NCI-H1694 treated with DMSO at 0.1 percent for 48 hours (cell line): ENCODE measurements at places on chromosomes 12 and 14.

DNA sequence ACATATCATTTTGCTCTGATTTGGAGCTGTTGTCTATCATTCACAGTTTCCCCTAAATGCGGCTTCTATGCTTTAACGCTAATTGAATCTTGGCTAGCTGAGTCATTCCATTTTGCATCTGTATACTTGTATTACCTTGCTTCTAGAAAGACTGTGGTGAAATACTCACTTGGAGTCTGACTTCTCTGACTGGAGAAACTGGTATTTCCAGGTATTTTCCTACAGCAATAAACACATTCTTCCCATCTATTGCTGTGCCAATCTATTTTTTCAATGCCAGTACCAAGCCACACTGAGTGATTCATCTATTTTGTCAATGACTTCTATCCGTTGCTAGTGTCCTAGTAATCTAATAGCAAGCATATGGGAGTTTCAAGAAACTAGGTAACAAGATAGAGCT lies 76.0 kb upstream of the ST8SIA1 start:
- DNase-seq: no peak

DNA sequence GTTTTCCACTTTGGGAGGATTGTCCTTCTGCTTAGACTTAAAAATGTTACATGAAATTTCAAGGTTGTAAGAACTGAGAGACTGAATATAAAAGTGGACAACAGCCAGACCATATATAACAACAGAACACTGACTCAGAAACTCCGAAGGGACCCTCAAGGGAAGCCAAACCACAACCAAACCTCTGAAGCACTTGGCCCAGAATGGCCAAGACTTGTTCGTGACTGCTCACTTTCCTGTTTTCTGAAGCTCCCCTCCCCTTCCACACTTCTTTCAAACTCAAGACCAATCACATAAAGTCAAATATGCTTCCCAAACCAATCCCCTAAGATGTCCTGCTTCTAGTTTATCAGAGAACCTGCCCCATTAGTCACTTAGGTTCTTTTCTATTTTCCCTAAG lies 13.7 kb downstream of the OR6J1 start:
- DNase-seq: no peak

GRCh38 chr14:106318700-106319099 lies 792.3 kb downstream of the TMEM121 start:
- DNase-seq: no peak

GRCh38 chr12:119115296-119115905 lies 63.3 kb upstream of the HSPB8 start:
- peak; percentile 50 for DNase-seq

GRCh38 chr12:106049105-106049504 lies 89.6 kb downstream of the NUAK1 start:
- DNase-seq: peak; percentile 81
